Smooth muscle cell of the brain vasculature (primary cell): ENCODE measurements at places on chromosomes 1 and 21.
A peak's percentile ranks its signal among the peaks of the same experiment; 100 is the strongest.

- DNase-seq: no peak
Observed at GRCh38 chr21:27129215-27129614, 162.3 kb upstream of the ADAMTS5 start.

- no peak for DNase-seq
Observed at GRCh38 chr1:53155534-53155933, 13.1 kb upstream of the SLC1A7 start.

DNA sequence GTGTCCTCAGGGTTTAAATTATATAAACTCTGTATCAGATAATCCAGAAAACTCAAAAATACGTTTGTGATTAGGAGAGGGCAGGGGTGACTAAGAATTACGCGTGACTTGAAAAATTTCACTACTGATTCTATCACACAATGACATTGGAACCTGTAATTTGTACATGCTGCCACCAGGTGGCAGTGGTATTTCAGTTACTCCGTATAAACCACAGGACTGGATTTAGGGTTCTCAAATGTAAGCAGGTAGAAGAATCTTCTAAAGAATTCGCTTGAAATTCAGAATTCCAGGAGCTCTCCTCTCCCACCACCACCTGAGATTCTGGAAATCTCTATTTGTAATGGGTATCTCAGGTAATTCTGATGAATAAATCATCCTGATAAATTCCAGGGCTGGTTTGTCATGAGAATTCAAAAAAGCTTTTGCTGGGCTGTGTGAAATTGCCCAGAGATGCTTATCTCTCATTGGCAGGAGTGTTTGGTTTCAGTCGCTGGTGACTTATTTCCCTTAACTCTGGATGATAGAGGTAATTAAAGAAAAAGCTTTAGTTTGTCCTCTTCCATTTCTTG lies 1.7 kb upstream of the KRTAP7-1 start:
- no peak for DNase-seq

DNA sequence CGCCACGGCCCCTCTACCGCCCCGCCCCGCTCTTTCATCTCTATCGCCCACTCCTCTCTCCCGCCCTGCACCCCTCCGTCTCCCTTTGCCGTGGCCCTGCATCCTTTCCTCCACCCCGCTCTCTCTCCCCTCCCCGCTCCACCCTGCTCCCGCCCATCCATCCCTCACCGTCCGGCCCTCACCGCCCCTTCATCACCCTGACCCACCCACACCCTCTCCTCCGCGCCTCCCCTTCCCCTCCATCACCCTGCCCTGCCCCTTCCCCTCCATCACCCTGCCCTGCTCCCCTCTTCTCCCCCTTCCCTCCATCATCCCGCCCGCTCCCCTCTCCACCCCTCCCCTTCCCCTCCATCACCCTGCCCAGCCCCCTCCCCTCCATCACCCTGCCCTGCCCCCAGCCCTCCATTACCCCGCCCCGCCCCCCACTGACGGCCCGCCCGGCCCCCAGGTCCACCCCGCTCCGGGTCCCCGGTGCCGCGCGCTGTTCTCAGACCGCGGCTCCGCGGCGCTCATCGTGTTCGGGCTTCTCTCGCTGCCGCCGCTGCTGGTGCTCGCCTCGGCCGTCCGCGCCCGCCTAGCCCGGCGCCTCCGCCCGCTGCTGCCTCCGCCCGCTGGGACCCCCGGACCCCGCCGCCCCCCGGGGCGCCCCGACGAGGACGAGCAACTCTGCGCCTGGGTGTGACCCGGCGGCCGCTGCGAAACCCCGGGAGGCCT lies 6.2 kb upstream of the ANKRD65 start:
- no peak for DNase-seq

DNA sequence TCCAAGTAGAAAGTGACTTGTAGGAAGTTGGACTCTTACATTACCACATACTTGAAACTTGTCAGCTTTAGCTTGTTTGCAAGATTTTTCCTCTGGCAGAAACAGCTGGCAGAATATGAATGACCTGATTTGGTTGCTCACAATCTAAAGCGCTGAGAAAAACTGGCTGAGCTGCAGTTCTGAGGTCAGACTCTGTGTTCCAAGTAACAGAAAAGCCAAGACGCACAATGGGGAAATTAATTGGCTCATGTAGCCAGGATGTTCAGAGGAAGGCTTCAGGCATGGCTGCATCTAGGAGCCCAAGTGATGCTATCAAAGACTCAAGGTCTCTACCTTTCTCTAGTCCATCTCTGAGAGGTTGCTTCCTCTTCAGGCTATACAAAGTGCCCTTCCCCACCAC lies 27.0 kb downstream of the ALPL start:
- DNase-seq: no peak

- peak; percentile 52 for DNase-seq
Observed at GRCh38 chr1:152141971-152142584, 16.9 kb downstream of the RPTN start.

GRCh38 chr21:41951876-41952567 lies 1.8 kb downstream of the C2CD2 start:
- no peak for DNase-seq

DNA sequence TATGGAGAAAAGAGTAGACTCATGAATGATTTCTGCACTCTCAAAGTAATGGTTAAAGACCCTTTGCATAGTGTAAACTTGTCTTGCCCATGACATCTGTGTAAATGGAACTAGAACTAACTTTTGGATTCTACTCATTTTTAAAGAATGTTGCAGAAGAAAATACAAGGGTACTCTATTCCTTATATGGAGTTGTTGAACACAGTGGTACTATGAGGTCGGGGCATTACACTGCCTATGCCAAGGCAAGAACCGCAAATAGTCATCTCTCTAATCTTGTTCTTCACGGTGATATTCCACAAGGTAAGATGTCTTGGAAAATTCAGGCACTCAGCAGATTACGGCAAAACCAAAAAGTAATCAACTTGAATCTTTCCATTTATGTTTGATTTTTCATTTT lies 19.8 kb downstream of the CCT8 start:
- DNase-seq: no peak

DNA sequence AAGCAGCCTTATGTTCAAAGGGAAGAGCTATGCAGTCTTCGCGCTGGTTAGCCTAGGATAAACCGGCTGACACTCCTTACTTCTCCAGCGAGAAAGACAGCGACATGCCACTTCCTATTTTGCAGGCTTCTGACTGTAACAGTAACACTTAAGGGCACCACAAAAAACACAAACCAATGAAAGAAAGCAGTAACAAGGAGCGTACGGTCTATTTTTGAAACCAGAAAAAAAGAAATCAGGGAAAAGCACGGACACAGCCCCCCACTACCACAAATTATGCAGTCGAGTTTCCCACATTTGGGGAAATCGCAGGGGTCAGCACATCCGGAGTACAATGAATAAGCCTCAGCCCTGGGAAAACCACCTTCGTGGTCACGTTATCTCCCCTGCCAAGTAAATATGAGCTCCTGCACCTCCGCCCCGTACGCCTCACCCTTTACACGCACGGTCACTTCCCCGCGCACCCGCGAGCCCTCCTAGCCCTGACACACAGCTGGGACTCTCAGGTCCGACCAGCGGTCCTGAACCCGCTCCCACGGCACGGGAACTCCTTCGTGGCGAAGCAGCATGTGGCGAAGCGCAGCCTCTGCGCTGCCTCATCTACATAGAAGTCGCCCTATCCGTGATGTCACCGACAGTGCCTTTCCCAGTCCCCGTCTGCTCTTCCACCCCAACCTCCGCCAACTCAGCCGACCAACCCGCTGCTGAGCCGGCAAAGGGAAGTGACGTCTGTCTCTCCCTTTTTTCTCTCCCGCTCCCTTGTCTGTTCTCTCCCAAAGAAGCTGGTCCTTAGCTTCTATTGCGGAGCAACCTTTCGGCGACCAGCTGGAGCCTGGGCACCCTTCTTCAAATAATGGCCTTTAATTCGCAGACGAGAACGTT lies 40.9 kb upstream of the PPIAL4F start:
- DNase-seq: peak; percentile 79

DNA sequence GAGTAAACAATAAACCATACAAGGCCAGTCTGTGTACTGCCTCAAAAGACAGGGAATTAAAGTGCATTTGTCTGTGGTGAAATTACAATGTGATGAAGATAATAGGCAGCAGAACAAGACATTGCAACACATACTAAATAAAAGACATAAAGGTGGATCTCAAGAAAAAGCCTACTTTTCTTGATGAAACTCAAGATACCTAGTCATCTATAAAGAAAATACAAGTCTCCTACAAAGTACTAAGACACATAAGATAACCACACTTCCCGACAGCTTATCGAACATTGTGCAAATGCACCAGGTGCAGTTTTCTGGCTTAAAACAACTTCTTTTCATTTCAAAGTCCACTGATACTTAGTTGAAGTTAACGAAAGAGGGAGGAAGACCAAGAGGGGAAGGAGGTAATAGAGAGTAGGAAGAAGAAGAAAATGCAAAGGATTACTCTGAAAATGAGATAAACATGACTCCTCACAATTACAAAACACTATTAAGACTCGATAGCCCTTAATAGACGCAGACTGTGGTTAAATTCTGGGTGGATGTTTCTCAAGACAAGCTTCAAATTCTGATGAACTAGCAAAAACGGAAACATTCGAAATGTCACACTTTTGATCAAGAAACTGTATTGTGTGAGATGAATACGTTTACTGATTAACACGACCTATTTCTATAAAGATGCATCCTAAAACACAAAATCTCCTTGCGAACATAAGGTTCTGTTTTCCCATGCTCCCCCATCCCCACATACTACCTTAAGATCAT lies 2.0 kb downstream of the HNRNPR start:
- DNase-seq: no peak

DNA sequence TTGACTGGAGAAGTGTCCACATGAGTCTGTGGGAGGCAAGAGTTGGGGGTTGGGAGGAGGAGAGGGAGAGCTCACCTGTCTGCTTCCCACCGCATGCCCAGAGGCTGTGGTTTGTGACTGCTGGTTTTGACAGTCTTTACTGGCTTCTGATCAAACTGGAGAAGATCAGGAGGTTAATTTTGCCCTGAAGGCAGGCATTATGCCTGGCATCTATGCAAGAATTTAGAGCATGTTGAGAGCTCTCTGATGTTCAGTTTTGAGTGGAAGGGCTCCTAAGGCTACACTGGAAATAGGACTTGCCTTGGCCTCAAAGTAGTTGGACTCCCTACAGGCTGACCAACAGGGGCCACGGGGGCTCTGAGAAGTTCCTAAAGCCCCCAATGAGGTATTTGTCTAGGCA lies 101.6 kb downstream of the TLR5 start:
- DNase-seq: no peak

GRCh38 chr1:35931446-35932157 lies 697 bp downstream of the AGO3 start:
- no peak for DNase-seq
